AG20443 (cell line): ENCODE measurements at places on chromosomes 7 and 10.

DNA sequence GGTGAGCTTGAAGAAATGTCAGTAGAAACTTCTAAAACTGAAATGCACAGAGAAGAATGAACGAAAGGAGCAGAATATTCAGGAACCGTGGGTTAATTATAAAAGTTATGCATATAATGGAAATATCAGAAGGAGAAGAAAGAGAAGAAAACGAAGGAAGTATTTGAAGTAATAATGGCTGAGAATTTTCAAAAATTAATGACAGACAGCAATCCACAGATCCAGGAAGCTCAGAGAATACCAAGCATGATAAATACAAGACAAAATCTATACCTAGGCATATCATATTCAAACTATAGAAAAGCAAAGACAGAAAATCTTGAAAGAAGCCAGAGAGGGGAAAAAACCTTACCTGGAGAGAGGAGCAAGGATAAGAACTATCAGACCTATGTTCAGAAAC lies 16.5 kb upstream of the MCM10 start:
- no peak for DNase-seq

DNA sequence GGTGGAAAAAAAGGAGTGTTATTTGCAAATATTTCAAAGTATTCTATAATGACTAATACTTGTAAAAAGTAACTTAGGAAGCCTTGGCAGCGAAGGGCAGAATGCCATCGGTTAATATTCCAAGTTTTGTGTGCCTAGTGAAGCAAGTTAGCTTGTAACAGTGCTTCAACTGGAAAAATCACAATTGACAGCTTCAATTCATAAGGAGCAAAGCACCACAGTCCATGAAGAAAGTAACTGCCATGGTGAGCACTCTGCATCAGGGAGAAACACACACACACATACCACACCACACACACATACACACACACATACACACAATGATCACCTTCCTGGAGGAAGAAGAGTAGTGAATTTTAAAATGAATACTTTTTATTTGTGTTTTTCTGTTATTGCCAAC lies 298.3 kb downstream of the CNTNAP2 start:
- DNase-seq: no peak

- DNase-seq: peak; percentile 49
Observed at GRCh38 chr7:36207451-36208291, 54.6 kb downstream of the EEPD1 start.

- no peak for DNase-seq
Observed at GRCh38 chr7:11749629-11750028, 82.4 kb downstream of the THSD7A start.

- no peak for DNase-seq
Observed at GRCh38 chr7:100141555-100141949, 7.2 kb upstream of the LAMTOR4 start.

- DNase-seq: no peak
Observed at GRCh38 chr7:135262623-135263320, 29.1 kb downstream of the STRA8 start.

- DNase-seq: no peak
Observed at GRCh38 chr7:45610660-45611299, 36.6 kb downstream of the ADCY1 start.

- DNase-seq: peak; percentile 70
Observed at GRCh38 chr10:74081192-74081803, 69.3 kb downstream of the AP3M1 start.

- no peak for DNase-seq
Observed at GRCh38 chr7:585873-586272, 66.2 kb upstream of the PDGFA start.

DNA sequence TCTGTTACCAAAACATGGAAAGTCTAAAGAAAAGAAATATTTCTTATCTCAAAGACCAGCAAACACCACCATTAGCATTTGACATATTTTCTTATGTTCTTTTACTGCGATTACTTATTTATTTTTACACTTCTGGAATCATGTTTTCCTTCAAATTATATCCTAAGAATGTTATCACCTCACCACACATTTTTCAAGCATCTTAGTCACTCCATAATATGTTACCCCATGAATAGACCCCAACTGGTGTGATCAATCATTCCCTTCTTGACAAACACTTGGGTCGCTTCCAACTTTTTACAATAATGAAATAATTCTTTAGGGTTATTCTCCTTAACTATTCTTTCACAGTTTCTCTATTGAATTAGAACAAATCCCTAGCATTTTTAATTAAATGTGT lies 67.4 kb downstream of the AMPH start:
- no peak for DNase-seq

GRCh38 chr10:68402276-68402675 lies 4.8 kb downstream of the RUFY2 start:
- no peak for DNase-seq

DNA sequence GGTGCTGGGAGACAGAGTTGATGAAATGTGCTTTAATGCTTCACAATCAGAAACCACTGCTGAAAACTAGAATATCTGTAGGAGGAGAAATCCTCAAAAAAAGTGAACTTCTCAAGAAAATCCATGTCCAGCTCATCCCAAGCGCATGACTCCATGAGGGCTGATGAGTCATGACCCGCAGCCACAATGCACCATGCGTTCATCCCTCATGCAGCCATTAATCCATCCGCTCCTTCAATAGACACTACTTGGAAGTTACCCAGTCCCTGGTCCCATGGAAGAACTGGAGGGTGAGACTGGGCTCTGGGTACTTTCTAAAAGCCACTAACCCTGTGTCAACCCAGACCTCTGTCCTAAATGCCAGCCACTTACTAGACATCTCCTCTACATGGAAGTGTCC lies 24.4 kb downstream of the TMEM273 start:
- peak; percentile 80 for DNase-seq

DNA sequence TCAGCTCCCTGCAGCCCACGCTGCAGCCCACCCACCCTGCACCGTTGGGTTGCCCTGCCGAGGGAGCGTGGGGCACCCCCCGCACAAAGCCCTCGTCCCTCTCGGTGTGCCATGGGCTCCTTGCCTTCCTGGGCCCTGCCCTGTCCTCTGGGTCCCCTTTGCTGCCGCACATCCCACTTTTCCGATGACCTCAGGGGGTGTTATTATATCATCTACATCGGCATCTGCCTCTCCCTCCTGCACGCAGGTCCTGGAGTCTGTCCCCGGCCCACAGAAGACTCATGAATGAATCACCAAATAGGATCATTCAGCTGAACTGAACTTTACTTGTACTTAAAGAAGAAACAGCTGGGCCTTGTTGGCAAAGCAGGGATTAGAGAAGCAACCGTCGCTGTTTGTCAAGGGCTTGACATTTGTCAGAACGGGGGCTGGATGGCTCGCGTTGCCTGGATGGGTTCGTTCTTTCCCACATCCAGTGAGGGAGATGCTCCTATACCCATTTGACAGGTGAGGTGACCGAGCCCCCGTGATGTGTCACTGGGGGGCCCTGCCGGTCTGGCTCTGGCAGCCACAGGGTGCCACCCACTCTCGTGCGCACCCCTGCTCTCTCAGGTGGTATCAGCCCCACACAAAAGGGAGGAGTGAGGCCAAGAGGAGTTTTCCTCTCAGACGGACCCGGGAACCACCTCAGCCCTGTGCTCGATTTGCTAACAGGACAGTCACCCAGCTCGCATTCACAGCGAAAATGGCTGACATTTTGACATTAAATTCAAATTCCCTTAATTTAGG lies 58.6 kb upstream of the EBF3 start:
- peak; percentile 94 for DNase-seq

GRCh38 chr10:7512487-7512886 lies 101.7 kb upstream of the SFMBT2 start:
- DNase-seq: no peak

GRCh38 chr7:128357217-128357613 lies 4.3 kb downstream of the PRRT4 start:
- DNase-seq: no peak

DNA sequence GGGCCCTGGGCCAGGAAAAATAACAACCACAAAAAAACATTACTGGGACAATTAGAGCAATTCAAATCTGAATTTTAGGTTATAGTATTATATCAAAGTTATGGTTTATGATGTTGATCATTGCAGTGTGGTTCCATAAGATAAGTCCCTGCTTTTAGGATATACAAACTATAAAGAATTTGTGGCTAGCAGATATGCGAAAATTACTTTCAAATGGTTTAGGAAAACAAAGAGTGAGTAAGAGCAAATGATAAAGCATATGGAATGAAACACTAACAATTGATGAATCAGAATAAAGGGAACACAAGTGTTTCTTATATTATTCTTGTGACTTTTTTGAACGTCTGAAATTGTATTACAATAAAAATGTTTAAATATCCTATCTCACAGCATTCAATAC lies 64.4 kb upstream of the HECTD2 start:
- DNase-seq: no peak

GRCh38 chr10:97333351-97333600 lies 1.3 kb downstream of the FRAT2 start:
- DNase-seq: no peak

- no peak for DNase-seq
Observed at GRCh38 chr7:94656925-94657731, 1.2 kb upstream of the SGCE start.

DNA sequence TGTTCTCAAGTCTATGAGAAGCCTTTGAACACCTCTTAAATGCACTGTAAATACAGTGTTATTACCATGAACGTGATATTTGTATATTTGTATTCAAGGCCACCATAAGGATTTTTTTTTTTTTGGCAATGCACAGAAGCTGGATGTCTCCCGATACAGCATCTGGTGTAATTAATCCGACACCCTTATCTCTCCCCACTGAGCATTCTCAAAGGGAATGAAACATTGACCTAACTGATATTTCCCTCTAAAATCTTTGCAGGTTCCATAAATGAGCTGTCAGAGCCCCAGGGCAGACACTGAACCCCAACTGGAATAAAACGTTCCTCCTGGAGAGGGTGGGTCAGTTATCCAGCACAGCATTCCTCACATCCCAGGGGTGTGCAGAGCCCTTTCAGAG lies 316.6 kb downstream of the PAXIP1 start:
- no peak for DNase-seq

DNA sequence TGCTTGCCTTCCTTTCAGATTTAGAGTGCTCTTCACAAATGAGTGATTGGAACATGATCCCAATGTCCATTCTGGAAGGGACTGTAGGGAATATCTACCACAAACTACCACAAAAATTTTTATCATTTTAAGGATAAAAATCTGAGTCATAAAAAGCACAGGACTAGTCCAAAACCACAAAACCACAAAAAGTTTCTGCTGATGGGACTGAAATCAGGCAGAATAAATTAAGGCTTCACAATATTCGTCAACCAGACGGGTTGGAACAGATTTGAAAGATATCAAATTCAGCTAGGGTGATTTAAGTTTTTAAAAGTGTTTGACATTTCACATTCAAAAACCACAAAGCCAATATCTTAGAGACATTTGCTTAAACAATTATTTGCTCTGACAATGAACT lies 100.1 kb upstream of the PTN start:
- peak; percentile 32 for DNase-seq

- peak; percentile 73 for DNase-seq
Observed at GRCh38 chr7:101486433-101487104, 123.9 kb downstream of the COL26A1 start.

- no peak for DNase-seq
Observed at GRCh38 chr7:140238778-140239652, 62.2 kb upstream of the KDM7A start.

GRCh38 chr10:123614888-123615287 lies 51.3 kb upstream of the GPR26 start:
- peak; percentile 72 for DNase-seq

DNA sequence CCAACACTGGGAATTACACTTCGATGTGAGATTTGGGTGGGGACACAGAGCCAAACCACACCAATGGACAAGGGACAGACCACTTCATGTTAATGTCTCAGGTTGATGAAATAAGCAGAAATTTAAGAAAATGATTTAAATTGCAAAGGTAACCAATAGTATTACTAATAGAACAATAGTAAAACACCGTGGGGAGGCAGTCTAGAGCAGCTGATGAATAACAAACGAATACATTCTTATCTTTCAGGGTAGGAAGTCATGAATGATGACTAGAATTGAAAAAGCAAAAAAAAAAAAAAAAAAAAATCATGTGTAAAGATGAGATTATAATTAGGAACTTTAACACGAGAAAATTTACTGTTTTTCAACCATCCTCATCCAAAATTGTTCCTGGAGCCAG lies 171.9 kb upstream of the TEX47 start:
- no peak for DNase-seq

DNA sequence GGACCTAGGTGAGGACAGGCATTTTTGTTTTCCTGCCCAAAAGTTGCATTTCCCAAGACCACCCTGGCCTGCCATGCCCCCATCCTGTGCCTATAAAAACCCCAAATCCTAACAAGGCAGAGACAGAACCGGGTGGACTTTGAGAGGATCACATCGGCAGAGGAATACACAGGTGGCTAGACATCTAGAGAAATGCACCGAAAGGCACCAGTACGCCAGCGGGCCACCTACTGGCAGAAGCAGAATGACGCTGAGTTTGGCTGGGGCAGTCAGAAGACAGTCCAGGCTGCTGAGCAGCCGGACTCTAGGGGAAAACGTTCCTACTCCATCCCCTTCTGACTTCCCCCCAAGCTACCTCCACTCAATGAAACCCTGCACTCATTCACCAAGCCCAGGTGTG lies 2.8 kb downstream of the AKR1C4 start:
- DNase-seq: no peak

- DNase-seq: no peak
Observed at GRCh38 chr7:81516898-81517297, 252.9 kb downstream of the HGF start.

DNA sequence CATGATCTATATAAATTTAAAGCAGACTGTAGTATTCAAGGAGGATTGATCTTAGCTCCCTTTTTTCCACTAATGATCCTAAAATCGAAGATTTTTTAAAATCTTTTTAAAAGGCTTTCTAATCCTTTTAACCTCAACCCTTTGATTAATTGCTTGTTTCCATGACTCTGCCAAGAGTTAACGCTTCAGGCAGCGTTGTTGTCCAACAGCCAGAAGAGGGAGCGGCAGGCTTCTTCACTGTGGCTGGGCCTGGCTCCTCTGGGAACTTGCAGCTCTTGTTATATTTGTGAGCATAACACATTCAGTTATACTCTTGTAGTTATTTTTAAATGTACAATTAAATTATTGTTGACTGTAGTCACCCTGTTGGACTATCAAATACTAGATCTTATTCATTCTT lies 26.3 kb downstream of the CRCP start:
- DNase-seq: peak; percentile 77

DNA sequence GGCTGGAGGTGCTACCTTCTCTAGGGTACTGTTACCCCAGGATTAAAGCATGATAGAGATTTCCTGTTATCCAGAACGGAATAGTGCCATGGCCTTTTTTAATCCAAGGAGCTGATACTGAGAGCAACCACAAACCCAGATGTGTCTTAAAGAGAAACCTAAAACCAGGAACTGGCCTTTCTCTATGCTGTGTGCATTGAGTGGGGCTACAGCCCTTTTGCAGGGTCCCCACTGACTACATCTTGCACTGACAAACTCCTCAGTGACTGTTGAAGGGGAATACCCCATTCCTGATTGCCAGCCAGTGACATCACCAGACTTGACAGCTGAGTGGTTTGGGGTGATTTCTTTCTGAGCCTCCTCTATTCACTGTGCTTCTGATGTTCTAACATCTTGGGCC lies 81.9 kb upstream of the CAPZA2 start:
- DNase-seq: no peak

- peak; percentile 73 for DNase-seq
Observed at GRCh38 chr7:87600130-87601124, at the start of gene ABCB1. TSS of gene ABCB1 (minus strand) at chr7:87600884. CDS start at chr7:87600184, 700 bp downstream.

- DNase-seq: no peak
Observed at GRCh38 chr7:36691983-36692382, 32.3 kb downstream of the AOAH start.

- no peak for DNase-seq
Observed at GRCh38 chr7:145009876-145010275, 174.0 kb upstream of the TPK1 start.
